ENCODE measurements at places on chromosomes 12 and 14.
A peak's percentile ranks its signal among the peaks of the same experiment; 100 is the strongest.

DNA sequence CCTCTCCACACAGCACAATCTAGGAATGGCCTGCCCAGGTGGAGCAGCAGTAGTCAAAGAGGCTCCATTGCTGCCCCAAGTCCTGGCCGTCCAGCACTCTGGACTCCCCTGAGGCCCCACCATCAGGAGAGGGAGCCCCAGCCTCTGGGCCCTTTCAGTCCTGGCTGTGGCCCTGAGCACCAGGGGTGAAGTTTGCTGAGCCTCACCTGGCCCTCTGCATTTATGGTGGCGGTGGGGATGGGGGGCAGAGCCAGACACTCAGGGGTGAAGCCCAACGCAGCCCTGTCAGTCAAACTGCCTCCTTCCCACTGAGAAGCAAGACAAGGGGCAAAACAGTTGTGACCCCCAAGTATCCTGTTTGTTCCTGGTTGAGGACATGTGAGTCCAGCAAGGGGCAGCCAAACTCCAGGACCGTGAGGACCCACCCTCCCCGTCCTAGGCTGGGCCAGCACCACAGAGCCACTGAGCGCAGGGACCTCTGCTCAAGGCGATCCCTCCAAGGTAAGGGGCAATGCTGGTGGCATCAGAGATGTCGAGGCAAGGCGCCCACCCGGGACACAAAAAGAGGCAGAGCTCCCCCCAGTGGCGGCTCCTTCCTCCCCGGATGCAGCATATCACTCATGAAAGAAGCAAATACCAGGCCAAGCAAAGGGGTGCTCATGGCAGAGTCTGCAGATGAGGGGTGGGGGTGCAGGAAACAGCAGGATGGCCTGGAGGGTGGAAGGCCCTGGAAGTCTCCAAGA, 4.8 kb upstream of the AMN start:
- DNase-seq, result peak; percentile 48

- DNase-seq, result no peak
Measured at GRCh38 chr12:58458102-58458501, 462.2 kb downstream of the LRIG3 start.

GRCh38 chr12:100189636-100190394, 10.8 kb upstream of the ACTR6 start:
- no peak for DNase-seq

- no peak for DNase-seq
Measured at GRCh38 chr14:74401504-74402241, 24.3 kb downstream of the SYNDIG1L start.

GRCh38 chr12:97977870-97978405, 515.3 kb downstream of the RMST start:
- DNase-seq, result no peak

- no peak for DNase-seq
Measured at GRCh38 chr12:66683073-66683472, 4.2 kb upstream of the GRIP1 start.

DNA sequence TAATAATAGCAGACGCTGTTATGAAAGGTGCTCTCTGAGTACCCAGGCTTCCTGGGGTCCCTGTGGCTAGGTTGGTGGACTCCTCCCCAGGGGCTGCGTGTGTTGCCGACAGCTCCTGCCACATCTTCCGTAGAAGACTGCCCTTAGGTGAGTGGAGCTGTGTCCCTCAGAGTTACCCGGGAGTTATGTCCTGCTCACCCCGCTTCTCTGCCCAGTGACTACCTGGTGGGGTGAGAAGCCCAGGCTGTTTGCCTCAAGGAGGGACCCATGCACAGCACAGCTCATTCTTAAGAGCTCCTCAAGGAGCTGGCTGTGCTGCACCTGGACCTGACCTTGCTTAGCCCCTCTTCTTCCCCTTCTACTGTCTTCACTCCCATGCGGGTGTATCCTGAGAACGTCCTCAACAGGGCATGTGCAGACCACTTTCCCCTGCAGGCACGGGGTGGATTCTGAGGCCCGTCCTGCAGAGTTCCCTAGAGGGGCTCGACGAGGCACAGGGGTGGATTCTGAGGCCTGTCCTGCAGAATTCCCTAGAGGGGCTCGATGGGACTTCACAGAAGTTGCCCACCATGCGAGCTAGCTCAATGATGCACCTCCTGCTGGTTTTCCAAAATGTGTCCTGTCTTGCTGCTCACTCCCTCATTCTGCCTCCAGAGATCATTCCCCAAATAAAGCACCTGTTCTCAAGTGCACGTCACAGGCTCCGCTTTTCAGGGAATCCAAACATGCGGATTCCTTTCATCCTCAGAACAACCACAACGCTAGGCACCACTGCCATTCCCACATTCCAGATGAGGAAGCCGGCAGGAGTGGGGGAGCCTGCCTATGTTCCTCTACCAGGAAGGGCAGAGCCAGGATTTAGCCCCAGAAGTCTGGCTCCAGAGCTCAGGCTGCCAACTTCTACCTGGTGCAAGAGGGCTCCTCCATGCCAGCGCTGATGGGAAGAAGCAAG, 231.9 kb downstream of the GLT1D1 start:
- no peak for DNase-seq

DNA sequence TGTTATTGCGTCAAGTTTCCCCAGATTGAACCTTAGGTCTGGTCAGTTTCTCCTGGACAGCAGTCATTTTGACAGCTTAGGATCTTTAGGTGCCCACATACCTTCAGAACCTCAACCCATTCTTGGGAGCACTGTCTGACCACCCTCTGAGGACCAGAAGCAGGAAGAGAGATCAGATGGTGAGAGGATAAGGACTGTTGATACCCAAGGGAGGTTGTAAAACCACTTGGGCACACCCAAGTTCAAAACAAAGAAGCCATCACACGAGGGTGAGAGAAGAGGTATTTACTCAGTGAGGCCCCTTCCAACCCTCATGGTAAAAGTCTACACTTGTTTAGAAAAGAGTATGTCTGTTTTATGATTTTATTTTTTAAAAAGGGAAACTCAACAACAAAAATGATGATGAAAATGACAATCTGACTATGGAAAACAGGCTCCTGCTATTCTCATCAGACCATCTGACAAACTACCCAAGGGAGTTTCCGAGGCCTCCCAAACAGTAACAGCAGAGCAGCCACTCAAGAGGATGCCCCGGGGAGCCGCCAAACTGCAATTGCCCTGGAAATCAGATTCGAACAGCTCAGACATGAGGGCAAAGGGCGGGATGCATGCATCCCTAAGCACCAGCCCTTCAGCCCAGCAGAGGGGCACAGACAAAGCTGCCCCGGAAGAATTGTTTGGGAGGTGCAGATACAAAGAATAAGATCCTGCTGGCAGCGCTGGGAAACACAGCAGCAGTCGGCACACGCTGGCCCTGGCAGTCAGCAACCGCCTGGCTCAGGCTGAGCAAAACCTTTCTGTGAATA, 162.6 kb upstream of the PLEKHG7 start:
- DNase-seq, result no peak

- peak; percentile 14 for DNase-seq
Measured at GRCh38 chr12:18897823-18898222, 159.9 kb downstream of the CAPZA3 start.

- no peak for DNase-seq
Measured at GRCh38 chr12:109767991-109768900, 54.6 kb downstream of the FAM222A start.

GRCh38 chr12:100672075-100672592, 98.7 kb downstream of the GAS2L3 start:
- peak; percentile 3 for DNase-seq

GRCh38 chr12:66963901-66964300, 285.0 kb upstream of the GRIP1 start:
- DNase-seq, result no peak

- DNase-seq, result no peak
Measured at GRCh38 chr12:5562581-5562980, 130.7 kb downstream of the NTF3 start.

GRCh38 chr12:54378796-54379397, 5.6 kb downstream of the ZNF385A start:
- DNase-seq, result peak; percentile 60

DNA sequence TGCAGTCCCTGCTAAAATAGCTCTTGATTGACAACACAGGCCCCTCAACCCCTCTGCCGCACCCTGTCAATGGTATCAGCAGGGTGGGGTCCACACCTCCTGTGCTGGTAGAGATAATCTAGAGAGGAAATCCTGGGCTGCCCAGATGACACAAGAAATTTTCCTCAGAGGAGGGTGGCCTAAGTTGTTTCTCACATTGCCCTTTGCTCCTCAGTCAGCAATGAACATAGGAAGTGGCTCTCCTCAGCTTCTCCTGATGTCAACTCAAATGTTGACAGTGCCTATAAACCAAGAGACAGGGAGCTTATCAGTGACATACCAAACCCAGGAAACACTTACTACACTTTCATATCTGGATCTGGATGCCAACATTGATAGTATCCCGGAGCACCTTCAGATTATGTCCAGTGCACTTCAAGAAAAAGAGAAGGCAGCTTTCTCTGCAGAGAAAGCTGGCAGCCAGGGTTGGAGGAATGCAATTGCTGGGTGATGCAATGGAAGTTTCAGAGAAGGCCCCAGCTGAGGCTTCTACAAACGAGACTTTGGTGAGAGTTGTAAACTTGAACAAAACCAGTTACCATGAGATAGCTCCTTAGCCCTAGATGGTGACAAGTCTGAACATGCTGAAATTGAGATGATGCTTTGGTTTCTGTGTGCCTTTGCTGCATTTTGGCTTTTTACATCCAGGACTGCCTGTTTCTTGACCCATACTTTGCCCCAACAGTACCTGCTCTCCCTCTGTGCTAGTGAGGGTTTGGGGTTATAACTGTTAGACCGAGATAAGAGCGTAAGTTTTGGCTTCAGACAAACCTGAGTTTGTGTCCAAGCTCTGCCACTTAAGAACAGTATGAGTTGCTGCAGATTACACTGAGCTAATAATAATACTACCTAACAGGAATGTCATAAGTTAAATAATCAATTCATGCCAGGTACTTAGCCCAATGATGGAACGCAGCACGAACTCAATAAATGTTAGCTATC, 183.5 kb downstream of the NUAK1 start:
- peak; percentile 38 for DNase-seq

DNA sequence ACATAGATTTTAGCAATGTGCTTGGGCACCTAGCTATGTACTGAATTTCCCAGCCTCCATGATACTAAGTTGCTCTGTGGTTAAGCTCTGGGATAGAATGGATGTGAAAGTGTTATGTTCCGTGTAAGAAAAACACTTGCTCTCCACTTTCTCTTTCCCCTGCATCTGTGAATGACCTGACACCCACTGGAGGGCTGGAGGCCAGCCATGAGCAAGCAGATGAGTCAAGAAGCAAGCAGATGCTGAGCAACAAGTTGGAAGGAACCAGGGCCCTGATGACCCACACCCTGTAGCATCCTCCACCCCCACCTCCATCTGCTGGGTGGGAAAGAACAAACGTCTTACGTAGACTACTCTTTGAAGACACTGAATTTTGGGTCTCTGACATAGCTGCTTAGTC, 56.6 kb downstream of the EID3 start:
- DNase-seq, result no peak

- DNase-seq, result no peak
Measured at GRCh38 chr14:32449648-32450047, 120.5 kb downstream of the AKAP6 start.

DNA sequence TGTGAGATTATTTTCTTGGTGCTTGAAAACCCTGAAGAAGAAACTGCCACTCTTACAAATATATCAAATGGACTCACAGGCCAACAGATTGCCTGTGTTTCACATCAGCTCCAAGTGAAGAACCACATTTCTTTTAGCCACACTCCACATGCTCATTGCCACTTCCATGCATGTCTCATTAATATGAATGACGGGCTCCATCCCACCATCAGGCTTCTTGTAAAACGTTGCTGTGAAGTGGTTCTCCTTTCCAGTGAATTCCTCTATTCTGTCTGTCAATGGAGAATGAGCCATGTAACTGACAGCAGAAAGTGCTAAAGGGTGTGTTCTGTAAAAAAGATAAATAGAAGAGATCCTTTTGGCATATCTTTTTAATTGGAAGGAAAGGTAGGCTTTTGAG, 188.2 kb upstream of the RMST start:
- DNase-seq, result no peak
